ENCODE measurements at places on chromosomes 7 and 10.

- DNase-seq: no peak
These were observed 37.4 kb upstream of the KDM7A start for GRCh38 chr7:140214075-140214684.

DNA sequence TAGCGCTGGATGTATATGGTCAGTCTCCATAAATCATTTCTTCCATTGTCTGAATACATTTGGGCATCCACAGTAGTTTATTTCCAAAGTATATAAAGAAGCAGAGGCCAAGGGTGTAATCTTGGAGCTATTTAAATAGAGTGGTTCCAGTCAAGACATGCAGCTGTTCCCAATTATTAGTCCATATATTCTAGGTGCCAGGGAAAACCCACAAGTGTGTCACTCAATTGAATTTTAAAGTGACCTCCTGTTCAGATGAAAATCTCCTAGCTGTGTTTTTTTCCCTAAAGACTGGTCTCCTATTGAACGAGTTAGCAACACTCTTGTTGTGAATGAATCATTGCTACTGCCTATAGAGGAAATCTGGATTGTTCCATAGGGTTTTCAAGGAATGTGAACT lies 260.2 kb upstream of the BMPER start:
- no peak for DNase-seq

- DNase-seq: no peak
These were observed 641.6 kb downstream of the SH2D4B start for GRCh38 chr10:81179324-81179723.

DNA sequence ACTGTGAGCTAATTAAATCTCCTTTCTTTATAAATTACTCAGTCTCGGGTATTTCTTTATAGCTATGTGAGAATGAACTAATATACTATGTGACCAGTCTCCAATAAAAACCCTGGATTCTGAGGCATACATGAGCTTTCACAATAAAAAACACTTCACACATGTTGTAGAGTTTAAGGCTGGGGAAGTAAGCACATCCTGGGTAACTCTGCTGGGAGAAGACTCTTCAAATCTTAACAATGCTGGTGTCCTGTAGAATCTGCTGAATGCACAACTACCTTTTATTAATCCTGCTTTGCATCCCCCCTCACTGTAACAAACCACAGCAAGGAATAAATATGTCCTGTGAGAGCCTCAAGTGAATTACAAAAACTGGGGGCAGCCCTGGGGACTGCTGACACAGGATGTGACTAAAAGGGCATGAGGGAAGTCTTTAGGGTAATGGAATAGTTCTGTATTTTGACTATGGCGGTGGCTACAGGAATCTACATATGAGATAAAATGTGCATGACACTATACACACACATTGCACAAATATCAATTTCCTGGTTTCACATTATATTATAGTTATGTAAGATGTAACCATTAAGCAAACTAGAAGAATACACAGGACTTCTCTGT lies 45.1 kb upstream of the KCTD7 start:
- no peak for DNase-seq

- no peak for DNase-seq
These were observed 213.0 kb downstream of the TCERG1L start for GRCh38 chr10:131098416-131098952.

GRCh38 chr7:94345907-94346306 lies 48.8 kb upstream of the COL1A2 start:
- no peak for DNase-seq

- no peak for DNase-seq
These were observed 66.8 kb downstream of the RSU1 start for GRCh38 chr10:16750461-16750860.

DNA sequence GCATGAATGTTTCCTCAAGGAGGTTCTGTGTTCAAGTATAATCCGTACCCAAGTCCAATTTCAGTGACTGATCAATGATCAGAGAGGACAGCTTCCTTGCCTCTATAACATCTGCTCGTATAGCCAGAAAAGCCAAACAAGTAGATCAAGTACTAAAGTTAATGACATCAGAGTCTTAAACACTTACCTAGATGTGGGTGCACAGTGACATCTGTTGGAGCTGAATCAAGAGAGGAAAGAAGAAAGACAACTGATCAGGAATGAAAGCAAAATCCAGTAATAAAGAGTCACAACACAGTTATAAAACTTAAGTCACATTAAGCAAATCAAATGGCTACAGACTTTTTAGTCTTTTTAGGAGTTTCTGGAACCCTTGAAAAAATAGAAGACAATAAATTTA lies 236.5 kb downstream of the RELN start:
- DNase-seq: no peak

GRCh38 chr7:113873554-113874151 lies 45.2 kb downstream of the PPP1R3A start:
- no peak for DNase-seq

DNA sequence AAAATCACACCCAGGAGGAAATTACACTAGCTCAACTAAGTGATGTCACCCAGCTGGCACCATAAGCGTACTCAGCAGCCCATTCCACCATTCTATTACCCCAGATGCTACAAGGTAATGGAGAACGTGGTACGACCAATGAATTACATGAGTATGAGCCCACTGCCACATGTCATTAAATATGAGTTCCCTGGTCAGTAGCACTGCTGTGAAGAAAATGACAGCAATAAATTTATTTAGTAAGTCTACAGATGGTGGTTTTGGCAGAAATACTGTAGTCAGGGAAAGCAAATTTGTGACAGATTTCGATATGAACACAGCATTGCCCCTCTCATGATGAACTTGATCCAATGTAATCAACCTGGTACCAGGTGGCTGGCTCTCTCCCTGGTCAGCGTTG lies 154.2 kb downstream of the VWC2 start:
- DNase-seq: no peak

DNA sequence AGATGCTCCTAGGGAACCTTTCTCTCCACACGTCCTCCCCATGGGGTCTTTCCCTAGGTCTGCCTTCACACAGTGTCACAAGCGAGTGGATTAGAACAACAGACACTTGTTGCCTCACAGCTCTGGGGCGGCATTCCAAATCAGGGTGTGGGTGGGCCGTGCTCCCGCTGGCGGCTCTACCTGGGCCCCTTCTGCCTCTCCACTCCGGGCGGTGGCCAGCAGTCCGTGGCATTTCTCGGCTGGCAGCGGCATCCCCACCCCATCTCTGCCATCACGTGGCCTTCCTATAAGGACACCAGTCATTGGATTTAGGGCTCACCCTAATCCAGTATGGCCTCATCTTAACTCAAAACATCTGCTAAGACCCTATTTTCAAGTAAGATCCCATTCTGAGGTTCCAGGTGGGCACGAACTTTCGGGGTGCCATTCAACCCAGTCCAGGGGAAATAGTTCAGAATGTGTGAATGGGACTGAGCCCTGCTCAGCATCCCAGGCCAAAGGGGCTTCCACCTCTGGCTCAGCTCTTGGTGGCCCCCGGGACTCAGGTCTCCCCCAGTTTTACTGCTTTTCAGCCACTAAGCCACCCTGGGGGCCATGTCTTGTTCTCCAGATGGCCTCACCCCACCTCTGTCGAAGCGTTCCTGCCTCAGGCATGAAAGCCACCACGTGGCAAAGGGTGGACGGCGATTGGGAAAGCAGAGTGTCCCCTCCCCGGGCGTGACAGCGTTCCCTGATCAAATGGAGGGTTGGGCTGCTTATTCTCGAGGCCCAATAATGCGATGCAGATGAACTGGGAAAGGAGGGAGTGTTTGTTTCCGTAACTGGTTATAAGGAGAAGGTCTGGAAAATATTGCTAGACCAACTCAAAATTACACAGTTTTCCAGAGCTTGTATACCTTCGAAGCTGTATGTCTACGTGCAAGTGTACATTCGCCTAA lies 350.0 kb downstream of the GLRX3 start:
- no peak for DNase-seq

DNA sequence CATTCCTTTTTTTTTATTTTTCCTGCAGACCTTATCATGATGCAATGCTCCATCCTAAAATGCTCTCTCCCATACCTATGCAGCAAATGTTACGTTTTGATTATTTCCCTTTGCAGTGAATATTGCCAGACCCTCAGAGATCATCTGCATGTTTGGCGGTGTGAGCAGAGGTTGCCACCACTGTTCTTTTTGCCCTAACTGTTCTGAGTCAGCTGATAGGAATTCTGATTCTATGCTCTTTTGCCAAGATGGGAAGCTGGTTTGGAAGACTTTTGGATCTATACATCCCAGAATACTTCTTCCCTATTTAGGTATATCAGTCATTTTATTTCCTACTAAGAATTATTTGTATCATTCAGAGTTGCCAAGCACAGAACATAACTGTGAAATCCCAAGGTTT lies 130.5 kb downstream of the KLF6 start:
- no peak for DNase-seq

GRCh38 chr10:12875100-12875499 lies 126.4 kb downstream of the CCDC3 start:
- no peak for DNase-seq

DNA sequence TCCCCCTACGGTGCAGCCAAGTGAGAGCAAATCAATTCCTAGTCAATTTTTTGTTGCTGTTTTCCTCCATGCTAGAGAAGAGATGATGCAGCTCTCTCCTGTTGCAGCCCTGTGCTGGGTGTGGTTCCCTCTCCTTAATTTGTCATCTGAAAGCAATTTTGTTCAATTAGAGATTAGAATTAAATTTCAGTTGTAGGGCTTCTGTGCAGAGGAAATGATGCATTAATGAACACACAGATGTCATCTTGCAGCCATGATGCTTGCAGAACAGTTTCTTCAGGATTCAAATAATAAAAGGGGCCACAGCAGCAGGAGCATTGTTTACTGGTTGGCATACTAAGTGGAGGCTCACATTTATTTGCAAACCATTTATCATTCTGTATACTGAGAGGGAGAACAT lies 266.0 kb downstream of the AUTS2 start:
- DNase-seq: no peak

DNA sequence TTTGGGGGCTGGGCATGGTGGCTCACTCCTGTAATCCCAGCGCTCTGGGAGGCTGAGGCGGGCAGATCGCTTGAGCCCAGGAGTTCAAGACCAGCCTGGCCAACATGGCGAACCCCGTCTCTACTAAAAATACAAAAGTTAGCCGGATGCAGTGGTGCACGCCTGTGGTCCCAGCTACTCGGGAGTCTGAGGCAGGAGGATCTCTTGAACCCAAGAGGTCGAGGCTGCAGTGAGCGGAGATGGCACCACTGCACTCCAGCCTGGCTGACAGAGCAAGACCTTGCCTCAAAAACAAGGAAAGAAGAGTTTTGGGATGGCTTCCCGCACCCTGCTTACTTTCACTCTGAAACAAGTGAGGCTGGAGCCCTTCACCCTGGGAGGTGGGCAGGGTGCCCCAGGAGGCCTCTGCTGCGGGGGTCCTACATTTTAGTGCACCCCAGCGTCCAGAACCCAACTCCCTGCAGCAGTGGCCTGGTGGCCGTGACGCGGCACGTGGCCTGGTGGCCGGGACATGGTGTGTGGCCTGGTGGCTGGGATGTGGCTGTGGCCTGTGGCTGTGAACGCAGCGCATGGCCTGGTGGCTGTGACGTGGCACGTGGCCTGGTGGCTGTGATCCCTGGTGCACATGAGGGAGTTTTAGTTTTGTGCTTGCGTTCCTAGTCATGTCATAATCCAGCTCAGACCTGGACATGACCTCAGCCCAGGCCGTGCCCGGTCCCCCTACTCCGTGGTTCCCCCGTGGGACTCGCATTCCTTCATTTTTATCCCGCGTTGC lies 9.3 kb downstream of the KNDC1 start:
- no peak for DNase-seq

- no peak for DNase-seq
These were observed 17.5 kb downstream of the CSGALNACT2 start for GRCh38 chr10:43155741-43156140.

- no peak for DNase-seq
These were observed 560.8 kb downstream of the AUTS2 start for GRCh38 chr7:70159121-70159520.

GRCh38 chr7:49396229-49396628 lies 377.2 kb upstream of the VWC2 start:
- DNase-seq: no peak

DNA sequence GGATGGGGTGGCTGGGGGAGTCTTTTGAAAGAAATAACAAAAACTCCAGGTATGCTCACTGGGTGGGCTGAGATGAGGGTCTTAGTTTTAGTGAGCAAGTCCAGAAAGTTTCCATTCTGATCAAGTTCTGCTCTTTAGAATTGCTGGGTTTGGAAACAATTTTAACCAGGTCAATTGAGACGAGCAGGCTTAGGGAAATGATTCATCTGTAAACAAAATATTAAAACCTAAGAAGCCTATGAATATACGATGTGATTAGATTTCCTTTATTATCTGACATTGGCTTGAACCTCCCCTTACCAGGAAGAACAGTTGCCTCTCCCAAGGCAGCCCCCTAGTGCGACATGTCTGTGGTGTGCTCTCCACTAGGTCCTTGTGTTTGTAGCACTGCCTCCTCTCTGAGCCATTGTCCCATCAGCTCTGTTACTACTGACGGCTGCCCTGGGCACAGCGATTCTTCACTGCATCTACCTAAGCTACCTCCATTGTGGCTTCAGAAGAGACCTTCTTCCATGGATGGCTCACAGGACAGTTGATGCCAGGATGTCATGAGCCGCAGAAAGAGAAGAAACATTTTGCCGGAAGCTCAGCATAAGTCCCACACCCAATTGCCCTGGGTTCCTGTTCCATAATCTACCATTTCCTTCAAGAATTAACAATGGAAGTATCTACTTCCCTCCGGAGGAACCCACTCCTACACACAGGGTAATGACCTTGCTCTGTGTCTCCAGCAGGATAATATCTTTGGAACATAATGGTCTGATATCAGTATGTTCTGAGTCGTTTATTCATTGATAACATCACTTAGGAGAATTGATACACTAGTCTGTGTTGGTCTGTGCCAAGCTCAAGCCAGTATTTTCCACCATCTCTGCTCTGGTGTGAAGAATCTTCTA lies 95.1 kb upstream of the ITGB1 start:
- no peak for DNase-seq

GRCh38 chr10:71260622-71261325 lies 48.4 kb downstream of the UNC5B start:
- DNase-seq: no peak

GRCh38 chr10:9075420-9075819 lies 1020.9 kb downstream of the GATA3 start:
- no peak for DNase-seq

DNA sequence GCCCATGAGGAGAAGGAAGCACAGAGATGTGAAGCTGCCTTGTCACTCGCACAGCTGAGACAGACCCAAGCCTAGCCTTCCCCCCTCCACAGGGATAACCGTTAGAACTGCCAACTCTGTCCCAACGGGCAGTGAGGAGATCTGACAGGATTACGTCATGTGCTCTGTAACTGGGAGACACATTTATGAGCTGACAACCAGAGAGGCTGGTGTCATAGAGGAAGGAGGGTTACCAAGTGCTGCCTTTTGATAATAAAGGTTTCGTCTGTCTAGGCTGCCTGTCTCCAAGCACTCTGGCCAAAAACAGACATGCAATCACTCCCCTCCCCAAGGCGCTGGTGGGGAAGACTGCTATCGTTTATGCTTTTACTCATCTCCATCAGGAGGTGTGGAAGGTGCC lies 165.9 kb downstream of the PLXNA4 start:
- DNase-seq: no peak

GRCh38 chr10:114102256-114102655 lies 58.6 kb downstream of the ADRB1 start:
- no peak for DNase-seq

Measured in substantia nigra (tissue), 51 donors.